ENCODE measurements at places on chromosomes 6 and 20.

DNA sequence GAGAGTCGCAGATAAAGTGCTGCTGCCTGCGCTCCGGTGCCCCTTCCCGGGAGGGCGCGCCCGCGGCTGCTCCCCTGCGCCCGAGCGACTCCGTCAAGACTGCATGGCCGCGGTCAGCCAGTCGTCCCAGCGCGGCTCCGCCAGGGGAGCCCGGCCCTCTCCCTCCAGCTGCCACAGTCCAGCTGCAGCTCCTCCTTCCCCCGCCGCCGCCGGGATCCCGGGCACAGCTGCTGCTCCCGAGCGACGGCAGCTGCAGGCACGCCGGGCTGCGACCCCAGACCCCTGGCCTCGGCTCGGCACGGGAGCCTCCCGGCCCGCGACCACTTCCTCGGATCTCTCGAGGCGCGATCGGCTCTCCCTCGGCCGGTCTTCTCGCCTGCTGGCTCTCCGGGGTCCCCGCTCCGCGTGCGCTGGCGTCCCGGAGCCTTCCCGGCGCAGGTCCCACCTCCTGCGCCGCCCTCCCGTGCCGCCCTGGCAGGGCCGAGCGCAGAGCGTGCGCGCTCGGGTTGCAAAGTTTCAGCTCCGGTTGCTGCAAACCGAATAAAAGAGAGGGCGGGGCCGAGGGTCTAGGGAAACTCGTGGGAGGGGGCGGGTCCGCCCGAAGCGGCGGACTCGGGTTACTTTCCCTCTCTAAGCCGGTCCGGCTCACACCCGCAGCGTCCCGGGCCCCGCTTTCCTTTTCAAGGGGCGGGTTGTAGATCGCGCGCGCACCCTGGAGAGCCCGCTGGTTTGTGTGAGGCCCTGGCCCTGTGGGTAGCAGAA, at the start of gene CNKSR3:
CNKSR3 (minus strand) TSS at position 542 of the 762 bp plus-strand sequence. CDS start 571 bp downstream, outside the sequence.
- DNase-seq: peak; percentile 88

DNA sequence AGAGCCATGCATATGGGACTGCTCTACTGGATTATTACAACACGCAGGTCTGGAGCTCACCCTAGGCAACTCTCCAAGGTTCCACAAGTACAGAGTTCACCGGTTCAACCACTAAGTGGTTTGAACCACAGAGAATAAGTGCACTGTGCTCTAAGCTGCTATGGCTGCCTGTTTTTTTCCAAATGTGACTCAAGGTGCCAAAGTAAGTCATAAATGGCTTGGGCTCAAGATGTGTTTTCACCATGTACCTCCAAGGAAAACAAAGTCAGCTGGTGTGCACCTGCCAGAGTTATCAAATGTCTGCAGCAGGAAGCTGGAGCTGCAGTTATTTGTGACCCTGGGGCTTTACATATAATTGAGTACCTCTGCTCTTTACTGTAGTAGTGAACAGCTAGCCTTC, 76.7 kb downstream of the PREP start:
- no peak for DNase-seq

- DNase-seq: no peak
Observed at GRCh38 chr20:59349277-59349676, 48.9 kb downstream of the EDN3 start.

GRCh38 chr6:106300944-106301343, 24.6 kb downstream of the ATG5 start:
- DNase-seq: no peak

GRCh38 chr6:116971959-116972358, 94.9 kb downstream of the RFX6 start:
- DNase-seq: peak; percentile 20
